ENCODE measurements at places on chromosomes 2 and 18.

- no peaks in the 10 kb centered on the region for H3K36me3 ChIP-seq
- H3K27ac ChIP-seq = no peak overlapping the region
- no peak for DNase-seq
- H3K4me3 ChIP-seq = no peak overlapping the region
- H3K27me3 ChIP-seq = no peaks in the 10 kb centered on the region
Observed at GRCh38 chr2:187125318-187125717, 276.3 kb upstream of the ZSWIM2 start.

- H3K4me1 ChIP-seq = no peaks in the 10 kb centered on the region
- H3K36me3 ChIP-seq = no peaks in the 10 kb centered on the region
Observed at GRCh38 chr2:38271697-38272096, 105.4 kb downstream of the ATL2 start.

DNA sequence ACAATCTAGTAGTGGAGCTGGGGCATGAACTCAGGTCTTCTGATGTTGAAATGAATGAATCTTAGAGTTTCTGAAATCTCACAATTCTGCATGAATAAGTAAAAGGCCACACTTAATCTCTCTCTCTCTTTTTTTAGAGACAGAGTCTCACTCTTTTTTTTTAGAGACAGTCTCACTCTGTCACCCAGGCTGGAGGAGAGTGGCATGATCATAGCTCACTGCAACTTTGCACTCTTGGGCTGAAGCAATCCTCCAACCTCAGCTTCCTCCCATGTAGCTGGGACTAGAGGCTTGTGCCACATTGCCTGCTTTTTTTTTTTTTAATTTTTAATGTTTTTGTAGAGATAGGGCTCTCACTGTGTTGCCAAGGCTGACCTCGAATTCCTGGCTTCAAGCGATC lies 68.9 kb upstream of the THOC1 start:
- no peaks in the 10 kb centered on the region for H3K4me1 ChIP-seq
- no peak overlapping the region for H3K27ac ChIP-seq
- DNase-seq = no peak
- peaks cover 9% of the 10 kb centered on the region for H3K27me3 ChIP-seq
- no peaks in the 10 kb centered on the region for H3K36me3 ChIP-seq

GRCh38 chr18:52287151-52287550 lies 52.8 kb upstream of the DCC start:
- no peak for DNase-seq
- no peak overlapping the region for H3K4me3 ChIP-seq
- no peaks in the 10 kb centered on the region for H3K36me3 ChIP-seq
- no peak overlapping the region for H3K27ac ChIP-seq
- peaks cover 1% of the 10 kb centered on the region for H3K27me3 ChIP-seq

- H3K27me3 ChIP-seq = peaks cover 2% of the 10 kb centered on the region
- no peak overlapping the region for H3K4me3 ChIP-seq
- H3K27ac ChIP-seq = no peak overlapping the region
Observed at GRCh38 chr2:175855794-175856453, 146.1 kb downstream of the LNPK start.

DNA sequence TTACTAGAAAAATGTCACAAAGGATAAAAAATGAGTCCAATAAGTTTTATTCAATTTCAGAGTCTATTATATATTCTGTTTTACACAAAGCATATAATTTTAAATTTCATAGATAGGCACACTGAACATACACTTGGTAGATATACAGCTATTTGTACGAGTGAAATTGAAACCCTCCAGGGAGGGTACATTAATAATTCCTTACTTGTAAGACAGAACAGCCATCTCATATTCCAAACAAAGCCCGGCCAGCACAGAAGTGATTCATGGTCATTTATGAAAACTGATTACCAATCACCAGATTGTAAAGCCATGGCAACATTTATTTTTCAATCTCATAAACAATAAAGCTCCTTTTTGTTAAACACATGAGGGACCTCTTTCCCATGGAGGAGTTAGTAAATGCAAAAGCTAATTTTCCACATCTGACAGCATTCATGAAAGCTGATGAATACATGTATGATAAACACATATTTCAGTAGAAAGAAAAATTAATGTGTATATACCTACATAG lies 190.6 kb downstream of the TDRD15 start:
- H3K27me3 ChIP-seq = no peaks in the 10 kb centered on the region
- DNase-seq = no peak
- no peaks in the 10 kb centered on the region for H3K36me3 ChIP-seq
- no peak overlapping the region for H3K27ac ChIP-seq
- H3K4me3 ChIP-seq = no peak overlapping the region

DNA sequence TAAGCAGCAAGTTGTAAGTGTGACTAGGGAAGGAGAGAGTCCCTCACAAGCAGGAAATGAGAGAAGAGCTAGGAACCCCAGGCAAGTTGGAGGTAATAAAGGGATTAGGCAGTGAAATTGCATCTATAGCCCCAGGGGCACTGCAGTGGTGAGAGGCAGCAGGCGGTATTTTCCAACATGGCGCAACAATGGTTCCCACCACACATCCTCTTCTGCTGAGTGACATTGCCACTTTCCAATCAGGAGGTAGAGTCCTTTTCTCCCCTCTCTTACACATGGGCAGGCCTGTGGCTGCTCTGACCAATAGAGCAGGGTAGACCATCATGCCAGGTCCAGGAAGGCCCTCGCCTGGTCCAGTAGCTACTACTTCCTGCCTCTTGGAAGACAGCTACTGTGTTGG lies 86.6 kb downstream of the DNER start:
- no peak overlapping the region for H3K27ac ChIP-seq
- peaks cover 11% of the 10 kb centered on the region for H3K27me3 ChIP-seq
- no peak for DNase-seq
- no peaks in the 10 kb centered on the region for H3K4me1 ChIP-seq
- no peak overlapping the region for H3K4me3 ChIP-seq

DNA sequence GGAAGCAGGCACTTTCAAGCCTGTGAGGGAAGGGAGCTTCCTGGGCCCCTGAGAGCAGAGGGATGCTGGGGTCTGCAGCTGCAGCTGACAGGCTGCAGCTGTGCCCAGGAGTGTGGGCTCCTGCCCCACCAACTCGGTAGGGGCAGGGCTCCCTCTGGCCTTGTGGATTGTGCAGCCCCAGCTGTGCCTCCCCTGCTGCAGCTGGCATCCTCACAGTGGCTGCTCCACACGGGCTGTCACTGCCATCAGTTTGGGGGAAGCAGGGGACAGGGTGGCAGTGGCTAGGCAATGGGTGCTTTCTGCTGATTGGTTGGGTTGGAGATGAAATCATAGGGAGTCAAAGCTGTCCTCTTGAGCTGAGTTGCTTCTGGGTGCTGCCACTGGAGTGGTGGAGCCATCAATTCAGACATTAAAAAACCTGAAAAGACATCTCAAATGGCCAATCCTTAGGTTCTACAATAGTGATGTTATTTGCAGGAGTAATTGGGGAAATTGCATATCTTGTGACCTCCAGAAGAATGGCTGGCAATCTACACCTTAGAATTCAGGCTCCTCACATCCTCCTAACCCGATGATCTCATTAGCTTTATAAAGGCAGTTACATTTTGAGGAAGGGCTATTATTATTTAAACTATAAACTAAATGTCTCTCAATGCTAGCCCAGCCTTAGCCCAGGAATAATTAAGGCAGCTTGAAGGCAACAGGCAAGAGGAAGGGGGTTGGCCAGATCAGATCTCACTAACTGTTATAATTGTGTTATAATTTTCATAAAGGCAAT lies 41.3 kb downstream of the FAM171B start:
- no peak for DNase-seq
- H3K27me3 ChIP-seq = no peaks in the 10 kb centered on the region
- H3K36me3 ChIP-seq = no peaks in the 10 kb centered on the region
- H3K4me1 ChIP-seq = no peaks in the 10 kb centered on the region
- no peak overlapping the region for H3K4me3 ChIP-seq
- no peak overlapping the region for H3K27ac ChIP-seq

DNA sequence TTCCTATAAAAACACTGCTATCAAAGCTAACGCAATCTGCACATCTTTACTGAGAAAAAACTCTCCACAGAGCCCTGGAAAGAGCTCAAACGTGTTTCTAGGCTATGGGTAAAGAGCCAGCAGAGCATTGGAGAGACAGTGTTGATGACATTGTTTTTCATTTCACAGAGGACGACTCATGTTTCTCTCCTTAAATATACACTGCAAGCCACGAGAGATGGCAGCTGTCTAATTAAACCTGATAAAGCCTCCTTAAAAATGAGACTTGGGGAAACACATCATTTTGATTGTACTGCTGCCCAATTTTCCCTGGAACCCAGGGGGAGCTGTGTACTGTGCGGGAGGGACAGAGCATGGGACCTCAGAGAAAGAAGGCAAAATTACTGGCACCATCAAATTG lies 294.3 kb upstream of the SETBP1 start:
- no peak overlapping the region for H3K4me3 ChIP-seq
- no peak for DNase-seq
- H3K27ac ChIP-seq = no peak overlapping the region
- H3K4me1 ChIP-seq = no peaks in the 10 kb centered on the region
- H3K36me3 ChIP-seq = no peaks in the 10 kb centered on the region

GRCh38 chr2:28648671-28649395 lies 102.8 kb upstream of the PPP1CB start:
- H3K4me1 ChIP-seq = peaks cover 8% of the 10 kb centered on the region
- H3K4me3 ChIP-seq = no peak overlapping the region
- H3K36me3 ChIP-seq = no peaks in the 10 kb centered on the region
- H3K27me3 ChIP-seq = no peaks in the 10 kb centered on the region
- peak overlapping the region; percentile 45 for H3K27ac ChIP-seq

DNA sequence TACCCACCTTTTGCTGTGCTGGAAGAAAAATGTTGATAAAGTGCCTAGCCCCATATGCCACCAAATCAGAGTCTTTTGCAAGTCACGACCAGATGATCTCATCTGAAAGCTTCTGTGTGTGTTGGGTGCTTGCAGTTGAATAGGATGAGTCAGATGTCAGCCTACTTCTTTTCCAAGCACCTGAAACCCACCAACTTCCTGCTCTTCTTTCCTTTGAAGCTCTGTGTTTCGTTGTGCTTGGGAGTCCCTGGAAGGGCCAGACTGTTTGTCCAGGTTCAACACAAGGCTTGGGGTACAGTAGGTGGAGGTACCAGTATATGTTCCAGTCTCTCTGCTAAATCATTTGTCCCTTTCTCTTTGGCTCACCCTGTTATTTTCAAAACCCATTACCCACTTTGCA lies 36.8 kb upstream of the LCLAT1 start:
- H3K27me3 ChIP-seq = no peaks in the 10 kb centered on the region
- H3K4me1 ChIP-seq = peaks cover 10% of the 10 kb centered on the region
- no peaks in the 10 kb centered on the region for H3K36me3 ChIP-seq
- no peak for DNase-seq

DNA sequence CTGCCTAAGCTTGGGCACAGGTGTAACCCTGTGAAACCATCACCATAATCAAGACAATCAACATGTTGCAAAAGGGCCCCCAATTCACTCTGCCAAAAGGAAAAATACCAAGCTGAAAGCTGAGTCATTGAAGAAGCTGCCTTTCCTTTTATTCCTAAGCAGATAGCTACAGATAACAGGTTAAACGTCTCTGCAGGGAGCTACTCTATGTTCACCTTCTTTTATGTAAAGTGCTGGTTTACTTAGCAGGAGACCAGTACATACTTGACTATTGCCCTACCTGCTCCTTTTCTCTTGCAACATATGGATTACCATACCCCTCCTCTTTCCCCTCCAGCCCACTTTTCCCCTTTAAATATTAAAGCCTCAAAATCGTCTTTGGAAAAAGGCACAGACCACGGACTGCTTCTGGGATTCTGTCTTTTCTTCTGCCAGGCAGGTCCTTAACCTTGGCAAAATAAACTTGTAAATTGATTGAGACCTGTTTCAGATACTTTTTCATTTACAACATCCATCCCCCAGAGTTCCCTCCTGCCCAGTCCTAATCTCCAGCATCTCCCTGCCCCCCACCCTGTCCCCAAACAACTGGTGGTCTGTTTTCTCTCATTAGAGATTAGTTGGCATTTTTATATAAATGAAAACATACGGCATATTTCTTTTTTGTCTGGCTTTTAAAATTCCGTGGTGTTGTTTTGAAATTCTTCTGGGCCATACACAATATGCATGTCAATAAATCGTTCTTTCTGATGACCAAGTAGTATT lies 37.8 kb upstream of the LDLRAD4 start:
- no peak overlapping the region for H3K27ac ChIP-seq
- no peak for DNase-seq
- H3K4me1 ChIP-seq = no peaks in the 10 kb centered on the region
- peaks cover 2% of the 10 kb centered on the region for H3K36me3 ChIP-seq
- H3K4me3 ChIP-seq = no peak overlapping the region

GRCh38 chr18:36314754-36315153 lies 17.2 kb downstream of the FHOD3 start:
- no peak overlapping the region for H3K27ac ChIP-seq
- no peak for DNase-seq
- H3K4me3 ChIP-seq = no peak overlapping the region
- peaks cover 16% of the 10 kb centered on the region for H3K27me3 ChIP-seq
- no peaks in the 10 kb centered on the region for H3K4me1 ChIP-seq

DNA sequence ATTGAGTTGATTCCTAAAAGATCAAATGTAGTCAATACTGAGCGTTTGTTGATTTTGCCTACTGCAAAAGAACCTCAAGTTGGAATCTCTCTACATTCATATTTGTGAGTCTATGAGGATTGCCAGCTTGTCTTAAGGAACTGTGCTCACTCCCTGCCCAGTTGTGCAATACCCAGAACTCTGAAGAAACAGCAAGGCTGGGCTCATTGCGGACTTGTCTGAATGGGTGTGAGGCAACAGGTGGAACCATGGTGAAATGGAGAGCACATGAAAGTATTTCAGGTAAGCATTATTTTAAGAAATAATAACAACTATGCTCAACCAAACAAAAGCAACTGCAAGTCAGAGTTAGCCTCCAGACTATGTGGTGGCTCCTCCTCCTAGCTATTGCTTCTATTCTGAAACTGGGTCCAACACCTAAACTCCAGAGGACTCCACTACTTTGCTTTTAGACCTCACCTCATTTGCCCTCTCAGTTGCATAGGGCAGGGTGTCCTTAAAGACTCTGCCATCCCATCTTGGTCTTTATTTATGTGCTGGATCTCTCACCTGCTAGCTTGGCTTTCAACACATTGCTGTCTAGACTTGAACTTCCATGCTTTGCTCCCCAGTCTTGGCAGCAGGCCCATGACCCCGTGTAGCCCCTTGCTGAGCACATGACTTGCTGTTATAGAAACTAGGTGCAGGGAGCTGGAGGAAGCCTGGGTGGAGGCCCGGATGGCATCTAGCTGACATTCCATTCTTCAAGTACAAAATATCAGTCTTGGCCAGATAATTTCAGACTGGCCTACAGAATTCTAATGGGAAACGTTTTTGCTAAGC lies 94.8 kb upstream of the ARL5A start:
- peaks cover 18% of the 10 kb centered on the region for H3K4me1 ChIP-seq
- no peak overlapping the region for H3K27ac ChIP-seq
- no peak for DNase-seq
- H3K36me3 ChIP-seq = no peaks in the 10 kb centered on the region
- no peak overlapping the region for H3K4me3 ChIP-seq

DNA sequence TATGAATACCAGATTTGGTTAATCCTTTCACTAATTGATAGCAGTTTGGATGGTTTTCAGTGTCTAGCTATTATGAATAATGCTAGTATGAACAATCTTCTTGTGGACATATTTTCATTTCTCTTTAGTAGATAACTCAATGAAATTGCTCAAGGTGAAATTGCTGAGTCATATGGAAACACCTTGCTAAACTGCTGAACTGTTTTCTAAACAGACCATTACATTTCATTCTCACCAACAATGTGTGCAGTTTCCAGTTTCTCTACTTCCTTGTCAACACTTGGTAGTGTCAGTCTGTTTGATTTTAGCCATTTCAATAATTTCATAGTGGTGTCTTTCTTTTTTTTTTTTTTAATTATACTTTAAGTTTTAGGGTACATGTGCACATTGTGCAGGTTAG lies 250.0 kb downstream of the HRH4 start:
- H3K36me3 ChIP-seq = no peaks in the 10 kb centered on the region
- H3K27ac ChIP-seq = no peak overlapping the region
- no peaks in the 10 kb centered on the region for H3K27me3 ChIP-seq

GRCh38 chr2:42136782-42137124 lies 32.4 kb upstream of the EML4 start:
- H3K36me3 ChIP-seq = no peaks in the 10 kb centered on the region
- peaks cover 31% of the 10 kb centered on the region for H3K4me1 ChIP-seq
- H3K27me3 ChIP-seq = no peaks in the 10 kb centered on the region
- H3K27ac ChIP-seq = no peak overlapping the region

All from memory B cell (primary cell).